ENCODE measurements at places on chromosomes 2 and 18. TPM values are rescaled to one million over a fixed set of nuclear protein-coding genes. Genes with fewer than 3 reads are reported as not detected.

The UGT1A4 gene
- total RNA-seq, result not detected

The ATF2 gene
- total RNA-seq, result 62.1 TPM

The KCNE4 gene
- not detected for total RNA-seq

The POTEI gene
- not detected for total RNA-seq

The GALNT13 gene
- not detected for total RNA-seq

The COL5A2 gene
- 0.72 TPM for total RNA-seq

The AKAIN1 gene
- not detected for total RNA-seq

The SATB2 gene
- 0.07 TPM for total RNA-seq

The RBM45 gene
- 19.0 TPM for total RNA-seq

The ACKR3 gene
- total RNA-seq, result 6.4 TPM

The IL36G gene
- total RNA-seq, result not detected

The ACMSD gene
- not detected for total RNA-seq

The SPDYA gene
- total RNA-seq, result 1.4 TPM

The EIF2B4 gene
- 40.9 TPM for total RNA-seq

The CABYR gene
- total RNA-seq, result 1.3 TPM

The RNU2-63P gene
- 1.9 TPM for total RNA-seq

The APCDD1 gene
- total RNA-seq, result not detected

The ITPRIPL1 gene
- 39.2 TPM for total RNA-seq

The TTN gene
- 11.6 TPM for total RNA-seq

The ADD2 gene
- 16.8 TPM for total RNA-seq

The PSD4 gene
- total RNA-seq, result 335 TPM

The SCN7A gene
- total RNA-seq, result not detected

The CXXC1 gene
- 125 TPM for total RNA-seq

The MEP1B gene
- total RNA-seq, result not detected

The MC5R gene
- not detected for total RNA-seq

The NHEJ1 gene
- total RNA-seq, result 20.3 TPM

The AAK1 gene
- total RNA-seq, result 119 TPM

The SERPINB2 gene
- not detected for total RNA-seq

The ABCG8 gene
- not detected for total RNA-seq

The OSGEPL1 gene
- 7.8 TPM for total RNA-seq

The PSMA8 gene
- total RNA-seq, result 0.89 TPM

The ZBTB14 gene
- total RNA-seq, result 27.4 TPM

The CDH20 gene
- not detected for total RNA-seq

The TSPYL6 gene
- not detected for total RNA-seq

The SMARCAL1 gene
- 27.5 TPM for total RNA-seq

The DES gene
- total RNA-seq, result not detected

The TLX2 gene
- total RNA-seq, result 0.40 TPM

The CYS1 gene
- total RNA-seq, result 0.17 TPM

The ARHGEF4 gene
- 0.47 TPM for total RNA-seq

The NAT8 gene
- not detected for total RNA-seq

The HOXD4 gene
- total RNA-seq, result not detected

The CYP26B1 gene
- total RNA-seq, result not detected

The IL1R2 gene
- total RNA-seq, result 0.52 TPM

The REG1B gene
- not detected for total RNA-seq

The SERPINB10 gene
- not detected for total RNA-seq

The LOXHD1 gene
- 0.25 TPM for total RNA-seq

The MOGAT1 gene
- total RNA-seq, result not detected

The CFAP53 gene
- 0.50 TPM for total RNA-seq

The EVA1A gene
- total RNA-seq, result not detected

All from activated CD4-positive, alpha-beta T cell treated with anti-CD3 and anti-CD28 coated beads, Interleukin-2, amount 10 ng/mL, durations not matched to agents 7 days and 5 days (primary cell).